ENCODE measurements at places on chromosomes 5 and 9. TPM values are rescaled to one million over a fixed set of nuclear protein-coding genes. Genes with fewer than 3 reads are reported as not detected.

The CNTFR gene
- 21.3 TPM for total RNA-seq

The PAEP gene
- total RNA-seq = not detected

The SLC34A1 gene
- total RNA-seq = not detected

The CTNND2 gene
- 4.8 TPM for total RNA-seq

The NTRK2 gene
- total RNA-seq = 38.2 TPM

The ARSI gene
- total RNA-seq = 0.84 TPM

The IFNK gene
- total RNA-seq = not detected

The ADGRD2 gene
- not detected for total RNA-seq

The HK3 gene
- 9.2 TPM for total RNA-seq

- no peak for DNase-seq
Measured at GRCh38 chr5:15601853-15602252, 101.9 kb downstream of the FBXL7 start.

DNA sequence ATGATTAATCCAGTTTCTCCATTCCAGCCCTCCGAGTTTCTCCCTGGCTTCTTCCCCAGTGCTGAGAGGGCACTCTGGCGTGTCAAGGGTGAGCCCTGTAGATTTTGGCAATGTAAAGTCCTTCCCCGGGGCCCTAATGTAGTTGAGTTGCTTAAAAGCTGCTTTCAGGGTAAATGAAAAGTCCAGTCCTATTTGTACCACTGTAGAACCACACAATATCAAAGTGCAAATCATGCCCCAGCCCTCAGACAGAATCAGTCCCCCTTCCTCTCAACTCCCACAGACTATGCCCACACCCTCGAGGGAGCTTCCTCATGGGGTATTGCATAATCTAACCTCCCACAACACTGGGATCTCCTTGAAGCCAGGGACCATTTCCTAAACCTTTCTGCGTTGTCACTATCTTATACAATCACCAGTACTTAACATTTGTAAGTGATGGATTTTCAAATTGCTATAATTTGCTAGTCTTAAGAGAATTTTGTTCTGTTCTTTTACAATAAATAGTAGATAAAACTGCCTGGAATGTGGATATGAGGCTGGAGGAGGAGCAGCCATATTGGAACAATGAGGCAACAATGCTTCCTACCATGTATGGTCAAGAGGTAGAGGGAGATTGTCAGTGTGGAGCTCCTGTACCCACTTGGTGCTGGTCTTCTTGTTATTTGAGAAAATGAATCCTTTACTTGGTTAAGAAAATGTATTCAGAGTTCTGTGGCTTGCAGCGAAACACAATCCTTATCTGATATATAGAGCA lies 34.4 kb downstream of the ZNF366 start:
- DNase-seq = no peak

DNA sequence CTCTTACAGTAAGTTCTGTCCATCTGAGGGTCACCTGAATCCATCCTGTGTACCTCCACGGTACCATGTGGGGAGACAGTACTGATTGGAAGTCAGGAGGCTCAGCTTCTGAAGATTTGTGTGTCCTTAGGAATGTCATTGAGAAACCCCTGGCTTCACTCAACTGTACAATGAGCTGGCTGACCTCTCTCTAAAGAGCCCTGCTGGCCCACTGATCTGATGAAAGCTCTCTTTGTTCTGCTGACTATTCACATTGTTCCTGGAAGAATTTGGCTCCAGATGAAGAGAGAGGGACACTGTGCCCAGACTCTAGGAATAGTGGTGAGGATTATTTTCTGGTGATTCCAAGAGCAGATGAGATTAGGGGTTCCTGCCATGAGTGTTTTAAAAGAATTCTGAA lies 141.2 kb downstream of the LURAP1L start:
- no peak for DNase-seq

DNA sequence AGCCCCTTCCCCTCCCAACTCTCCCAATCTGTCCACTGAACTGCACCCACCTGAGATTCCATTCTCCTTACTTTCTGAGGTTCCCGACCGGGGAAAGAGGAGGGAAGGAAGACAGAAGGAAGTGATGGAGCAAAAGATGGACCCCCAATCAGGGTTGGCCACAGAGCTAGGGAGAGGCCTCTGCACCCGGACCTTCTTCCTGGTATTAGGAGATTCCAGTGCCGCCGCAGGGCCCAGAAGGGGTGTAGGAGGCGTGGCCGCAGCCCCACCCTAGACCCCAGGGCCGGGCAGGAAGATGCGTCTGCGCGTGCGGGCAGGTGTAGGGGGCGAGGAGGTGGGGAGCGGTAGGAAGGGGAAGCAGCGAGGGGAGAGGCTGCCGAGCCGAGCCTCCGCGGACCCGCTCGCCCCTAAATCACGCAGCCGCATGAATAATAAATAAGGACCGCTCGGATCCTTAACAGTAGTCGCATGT lies 104.2 kb upstream of the MVB12B start:
- no peak for DNase-seq

DNA sequence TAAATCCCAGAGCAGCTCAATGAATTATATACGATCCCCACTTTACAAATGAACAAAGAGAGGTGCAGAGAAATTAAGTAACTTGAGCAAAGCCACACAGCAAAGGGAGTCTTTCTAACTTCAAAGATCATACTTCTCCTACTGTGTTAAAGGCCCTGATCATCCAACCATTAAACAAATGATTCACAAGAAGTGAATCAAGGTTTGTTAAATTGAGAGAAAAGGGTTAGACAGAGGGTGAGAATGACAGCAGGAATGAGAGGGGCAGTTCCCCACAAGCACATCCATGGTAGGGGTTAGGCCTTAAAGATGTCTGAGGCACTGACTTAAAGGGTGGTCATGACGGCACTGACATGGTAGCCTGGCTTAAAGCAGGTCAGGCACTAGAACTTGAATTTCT lies 10.7 kb downstream of the IDNK start:
- DNase-seq = no peak

- no peak for DNase-seq
Measured at GRCh38 chr9:132068605-132069004, 11.1 kb downstream of the MED27 start.

- no peak for DNase-seq
Measured at GRCh38 chr5:5351288-5351979, 71.0 kb upstream of the ICE1 start.

- DNase-seq = no peak
Measured at GRCh38 chr5:38639377-38640358, 83.2 kb upstream of the LIFR start.

GRCh38 chr9:29928072-29928471 lies 2354.8 kb upstream of the C9orf72 start:
- no peak for DNase-seq

GRCh38 chr9:19087106-19088000 lies 15.4 kb downstream of the HAUS6 start:
- DNase-seq = no peak

DNA sequence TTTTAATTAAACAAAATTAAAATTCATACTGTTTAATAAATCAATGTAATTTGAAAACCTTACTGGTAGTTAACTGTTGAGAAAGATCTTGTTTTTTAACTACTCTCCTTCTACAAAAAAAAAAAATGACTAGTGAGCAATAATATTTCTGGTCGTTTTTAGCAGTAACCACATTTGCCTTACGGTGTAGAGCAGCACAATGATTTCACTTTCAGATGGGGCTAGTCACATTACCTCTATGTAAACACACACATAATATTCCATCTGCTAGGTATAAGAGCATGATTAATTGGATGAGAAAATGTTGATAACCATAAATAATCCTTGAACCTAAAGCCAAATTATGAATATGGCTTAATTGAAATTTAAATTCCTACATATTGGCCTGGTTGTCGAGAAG lies 198.1 kb downstream of the CHSY3 start:
- no peak for DNase-seq

- DNase-seq = no peak
Measured at GRCh38 chr5:80348171-80348570, 28.4 kb downstream of the SPZ1 start.

DNA sequence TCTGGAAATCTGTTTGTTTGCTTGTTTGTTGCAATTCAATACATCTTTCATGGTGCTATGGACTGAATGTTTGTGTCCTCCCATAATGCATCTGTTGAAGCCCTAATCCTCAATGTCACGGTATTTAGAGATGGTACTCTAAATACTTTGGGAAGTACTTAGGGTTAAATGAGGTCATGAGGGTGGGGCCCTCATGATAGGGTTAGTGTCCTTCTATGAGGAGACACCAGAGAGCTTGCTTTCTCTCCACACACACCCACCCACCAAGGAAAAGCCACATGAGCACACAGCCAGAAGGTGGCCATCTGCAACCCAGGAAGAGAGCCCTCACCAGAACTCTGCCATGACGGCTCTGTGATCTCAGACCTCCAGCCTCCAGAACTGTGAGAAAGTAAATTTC lies 32.7 kb downstream of the DMGDH start:
- no peak for DNase-seq

GRCh38 chr5:34484216-34484920 lies 171.8 kb upstream of the RAI14 start:
- DNase-seq = no peak

GRCh38 chr9:131923766-131924165 lies 155.9 kb downstream of the MED27 start:
- no peak for DNase-seq

DNA sequence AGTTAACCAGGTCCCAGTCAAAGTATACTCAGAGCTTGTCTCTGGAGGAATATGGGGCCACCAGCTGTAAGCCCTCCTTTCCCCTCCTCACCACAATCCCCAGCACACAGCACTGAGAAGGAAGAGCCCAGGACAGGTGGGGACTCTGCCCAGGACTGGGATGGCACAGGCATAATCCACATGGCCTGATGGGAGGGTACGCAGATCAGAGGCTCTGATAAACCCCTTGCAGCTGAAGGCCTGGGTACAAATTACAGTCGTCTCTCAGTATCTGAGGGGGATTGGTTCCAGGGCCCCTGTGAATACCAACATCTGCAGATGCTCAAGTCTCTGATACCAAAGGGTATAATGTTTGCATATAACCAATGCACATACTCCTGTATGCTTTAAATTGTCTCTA lies 245.8 kb downstream of the CRB2 start:
- no peak for DNase-seq

Data from left cardiac atrium (tissue), 4 donors.